Liver (tissue), 10 donors: ENCODE measurements at places on chromosomes 5 and 9.

GRCh38 chr5:99949969-99950524 lies 585.1 kb upstream of the FAM174A start:
- no peak for DNase-seq

DNA sequence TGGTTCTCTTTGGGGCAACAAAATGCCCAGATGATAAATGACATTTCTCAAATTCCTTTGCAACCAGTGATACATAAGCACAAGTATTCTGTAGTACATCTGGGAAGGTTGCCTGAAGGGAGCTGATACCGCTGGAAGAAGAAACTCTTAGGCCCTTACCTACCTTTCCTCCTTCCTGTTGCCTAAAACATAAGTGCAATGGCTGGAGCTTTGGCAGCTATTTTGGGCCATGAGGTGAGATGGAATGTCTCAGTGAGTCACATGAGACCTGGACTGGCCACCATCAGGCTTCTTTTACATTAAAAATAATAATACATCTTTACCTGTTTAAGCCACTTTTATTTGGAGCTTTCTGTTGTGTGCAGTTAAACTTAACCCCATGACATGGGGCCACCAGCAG lies 11.2 kb upstream of the ADGRD2 start:
- no peak for DNase-seq

GRCh38 chr5:140075371-140075770 lies 32.3 kb upstream of the NRG2 start:
- no peak for DNase-seq

GRCh38 chr5:145221416-145221815 lies 613.7 kb downstream of the PRELID2 start:
- no peak for DNase-seq

DNA sequence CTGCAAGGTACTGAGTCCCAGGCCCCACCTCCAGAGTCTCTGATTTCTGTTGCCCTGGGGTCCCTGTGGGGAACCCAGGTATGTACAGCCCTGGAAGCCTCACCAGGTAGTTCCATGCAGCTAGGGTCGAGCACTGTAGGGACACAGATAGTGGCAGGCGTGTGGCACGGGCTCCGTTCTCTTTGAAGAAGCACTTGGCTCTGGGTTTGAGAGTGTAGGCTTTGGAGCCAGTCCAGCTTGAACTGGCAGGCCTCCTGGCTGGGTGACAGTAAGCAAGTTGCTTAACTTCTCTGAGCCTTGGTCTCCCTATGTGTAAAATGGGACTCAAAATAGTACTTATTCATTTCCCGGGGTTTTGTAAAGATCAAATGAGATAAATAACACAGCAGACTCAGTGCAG lies 5.6 kb downstream of the OLFM1 start:
- no peak for DNase-seq
